CD4-positive, alpha-beta T cell treated with Interleukin-4 for 1 hour (primary cell): ENCODE measurements at places on chromosomes 1 and 21.

DNA sequence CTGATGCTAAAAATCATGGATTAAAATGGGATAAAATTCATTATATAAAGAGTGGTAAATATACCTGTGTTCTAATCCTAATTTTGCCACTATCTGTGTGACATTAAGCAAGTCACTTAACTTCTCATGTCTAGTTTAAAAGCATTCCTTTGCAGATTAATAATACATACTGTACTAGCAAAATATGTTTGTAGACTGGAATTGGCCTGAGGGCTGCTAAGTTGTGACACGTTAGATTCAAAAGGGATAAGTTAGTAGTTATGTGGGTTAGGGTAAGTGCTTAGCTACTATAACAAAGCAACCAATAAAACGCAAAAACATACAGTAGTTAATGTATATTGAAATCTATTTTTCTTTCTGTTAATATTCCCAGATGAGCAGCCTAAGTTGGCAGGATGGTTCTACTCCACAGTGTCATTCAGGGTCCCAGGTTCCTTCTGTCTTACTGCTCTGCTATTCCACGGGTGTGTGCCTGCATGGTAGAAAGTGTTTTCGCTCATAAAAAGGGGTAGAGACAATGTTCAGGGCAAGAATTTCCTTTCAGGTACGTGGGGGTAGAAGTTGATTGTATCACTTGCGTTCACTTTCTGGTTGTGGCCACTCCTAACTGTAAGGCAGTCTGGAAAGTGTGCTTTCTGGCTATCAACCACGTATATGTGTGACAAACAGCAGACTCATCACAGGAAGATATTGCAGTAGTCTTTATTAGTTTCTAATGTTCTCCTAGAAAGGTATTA lies 239.8 kb downstream of the NFIA start:
- no peak for DNase-seq

GRCh38 chr1:11981378-11982009 lies 1.2 kb downstream of the MFN2 start:
- DNase-seq: no peak

DNA sequence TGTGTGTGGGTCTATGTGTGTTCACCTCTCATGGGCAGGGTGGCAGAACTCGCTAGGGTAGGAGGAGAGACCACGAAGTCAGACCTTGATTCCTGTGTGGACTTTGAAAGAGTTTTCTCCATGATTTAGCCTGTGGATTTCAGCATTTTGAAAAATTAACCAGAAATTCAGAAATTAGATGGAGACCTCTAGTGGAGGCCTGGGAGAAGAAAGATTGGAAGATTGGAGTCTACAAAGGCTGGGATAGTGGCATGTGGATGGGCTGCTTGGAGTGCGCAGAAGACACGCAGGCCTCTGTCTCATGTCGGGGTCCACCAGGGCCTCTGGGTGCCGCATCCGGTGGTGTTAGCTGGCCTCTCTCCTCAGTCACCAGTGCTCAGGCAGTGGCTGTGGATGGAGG lies 18.9 kb upstream of the IGSF5 start:
- no peak for DNase-seq

DNA sequence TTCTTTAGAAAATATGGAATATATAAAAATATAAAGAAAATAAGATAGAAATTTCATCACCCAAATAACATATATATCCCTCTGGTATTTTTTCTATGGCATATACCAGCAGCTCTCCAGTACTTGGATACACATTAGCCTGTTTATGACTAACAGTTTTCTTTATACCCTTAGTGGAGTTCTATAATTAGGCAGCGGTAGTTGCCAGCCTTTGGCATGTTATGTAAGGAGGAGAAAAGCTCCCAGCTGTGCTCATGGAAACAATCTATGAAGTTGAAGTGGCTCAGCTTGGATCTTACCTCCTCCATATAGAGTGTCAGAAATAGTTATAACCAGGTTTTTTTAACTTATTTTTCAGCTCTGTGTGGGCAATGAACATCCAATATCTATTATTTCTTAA lies 1636.8 kb downstream of the AMY1C start:
- no peak for DNase-seq

DNA sequence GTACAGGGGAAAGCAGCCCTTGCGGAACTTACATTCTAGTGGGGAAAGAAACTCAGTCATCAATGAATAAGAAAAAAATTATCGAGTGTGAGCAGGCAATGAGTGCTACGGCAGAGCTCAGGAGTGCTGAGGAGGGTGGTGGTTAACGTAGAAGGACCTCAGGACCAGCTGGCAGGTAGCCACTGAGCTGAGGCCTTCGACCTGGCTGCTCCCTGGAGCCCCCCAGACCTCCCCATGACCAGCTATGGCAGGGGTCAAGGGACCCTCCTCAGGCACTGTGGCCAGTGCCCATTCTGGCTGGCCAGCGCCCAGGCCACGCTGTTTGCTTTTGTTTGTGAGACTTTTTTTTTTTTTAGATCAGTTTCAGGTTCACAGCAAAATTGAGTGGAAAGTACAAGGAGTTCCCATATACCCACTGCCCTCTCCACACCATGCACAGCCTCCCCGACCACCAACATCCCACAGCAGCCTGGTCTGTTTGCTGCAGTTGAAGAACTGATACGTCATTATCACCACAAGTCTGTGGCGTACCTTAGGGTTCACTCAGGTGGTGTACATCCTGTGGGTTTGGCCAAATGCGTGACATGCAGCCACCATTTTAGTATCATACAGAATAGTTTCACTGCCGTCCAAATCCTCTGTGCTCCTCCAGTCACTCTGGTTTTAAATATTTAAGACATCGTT lies 11.8 kb upstream of the TTC22 start:
- no peak for DNase-seq

- DNase-seq: no peak
Observed at GRCh38 chr1:197150336-197151005, 4.0 kb upstream of the ASPM start.

DNA sequence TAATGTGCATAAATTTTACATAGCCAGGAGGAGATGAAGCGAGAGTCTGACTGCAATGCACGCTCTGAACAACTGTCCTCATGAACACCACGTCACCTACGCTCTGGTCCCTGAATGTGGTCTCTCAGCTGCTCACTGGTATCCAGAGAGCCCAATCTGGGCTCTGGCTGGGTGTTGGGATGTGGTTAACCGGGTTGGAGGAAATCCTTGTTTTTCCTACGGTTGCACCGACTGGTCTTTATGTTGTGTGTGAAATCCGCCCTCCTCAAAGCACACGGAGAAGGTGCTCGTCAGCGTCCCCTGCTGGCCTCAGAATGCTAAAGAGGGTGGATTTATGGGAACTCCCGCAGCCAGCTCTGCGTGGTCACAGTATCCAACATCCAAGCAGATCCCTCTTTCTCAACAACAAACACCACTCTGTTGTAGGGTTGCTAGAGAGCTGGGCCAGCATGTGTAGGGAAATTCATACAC lies 51.8 kb upstream of the FAM89A start:
- peak; percentile 30 for DNase-seq

DNA sequence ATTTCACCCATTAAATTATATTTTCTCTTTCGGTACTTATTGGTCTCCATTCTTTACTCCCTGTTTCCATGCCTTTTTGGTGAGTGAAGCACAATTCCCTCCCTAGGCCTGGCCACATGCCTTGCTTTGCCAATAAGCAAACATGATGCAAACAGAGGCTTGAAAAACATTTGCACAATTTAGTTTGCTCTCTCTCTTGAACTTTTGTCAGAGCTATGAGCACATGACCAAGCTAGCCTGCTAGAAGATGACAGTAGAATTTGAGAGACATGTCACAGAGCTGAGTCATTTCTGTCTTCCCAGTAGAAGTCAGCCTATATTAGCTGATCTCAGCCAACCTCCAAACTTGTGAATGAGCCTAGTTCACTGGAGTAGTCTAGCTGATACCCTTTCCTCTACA lies 24.6 kb downstream of the ANGPTL3 start:
- DNase-seq: no peak

- DNase-seq: no peak
Observed at GRCh38 chr1:225319871-225320270, 108.0 kb downstream of the LBR start.

DNA sequence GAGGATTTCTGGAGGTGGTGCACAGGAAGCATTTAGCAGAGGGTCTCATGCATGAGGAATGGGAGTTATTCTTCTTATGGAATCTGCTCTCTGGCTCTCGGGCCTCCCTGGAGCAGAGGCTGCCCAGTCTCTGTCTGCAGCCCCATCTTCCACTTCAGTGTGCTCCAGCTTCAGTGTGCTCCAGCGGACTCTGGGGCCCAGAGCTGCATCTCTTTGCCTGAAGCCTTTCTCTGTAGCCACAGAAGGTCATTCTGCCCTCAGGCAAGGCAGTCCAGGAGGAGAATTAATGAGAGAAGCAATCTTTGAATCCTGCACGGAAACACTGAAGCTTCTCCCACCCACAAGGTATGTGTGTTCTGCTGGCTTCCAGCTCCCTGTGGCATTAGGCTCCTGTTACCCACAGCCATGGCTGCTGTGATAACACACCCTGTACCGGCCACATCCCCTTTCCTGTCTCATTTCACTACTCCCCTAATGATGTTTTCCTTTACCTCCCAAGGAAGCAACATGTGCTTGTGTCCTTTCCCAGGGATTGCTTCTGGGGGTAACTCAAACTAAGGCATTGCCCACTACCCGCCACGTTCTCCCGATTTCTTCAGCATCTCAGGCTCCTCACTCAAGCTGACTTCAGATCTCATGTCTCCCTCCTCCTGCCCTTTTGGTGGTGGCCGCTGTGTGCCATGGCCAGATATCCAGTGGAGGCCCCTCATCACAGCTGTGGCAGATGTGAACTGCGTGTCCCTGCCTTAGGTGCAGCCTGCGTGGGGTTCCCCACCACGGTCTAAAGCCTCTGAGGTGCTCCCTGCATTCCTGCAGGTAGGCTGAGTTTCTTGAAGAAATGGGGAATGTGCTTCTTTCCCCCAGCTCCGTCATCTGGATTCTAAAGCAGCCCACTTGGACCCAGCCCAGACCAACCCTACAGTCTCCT lies 181.2 kb upstream of the GALNT2 start:
- no peak for DNase-seq

GRCh38 chr1:7549277-7550161 lies 221.6 kb upstream of the VAMP3 start:
- DNase-seq: no peak

DNA sequence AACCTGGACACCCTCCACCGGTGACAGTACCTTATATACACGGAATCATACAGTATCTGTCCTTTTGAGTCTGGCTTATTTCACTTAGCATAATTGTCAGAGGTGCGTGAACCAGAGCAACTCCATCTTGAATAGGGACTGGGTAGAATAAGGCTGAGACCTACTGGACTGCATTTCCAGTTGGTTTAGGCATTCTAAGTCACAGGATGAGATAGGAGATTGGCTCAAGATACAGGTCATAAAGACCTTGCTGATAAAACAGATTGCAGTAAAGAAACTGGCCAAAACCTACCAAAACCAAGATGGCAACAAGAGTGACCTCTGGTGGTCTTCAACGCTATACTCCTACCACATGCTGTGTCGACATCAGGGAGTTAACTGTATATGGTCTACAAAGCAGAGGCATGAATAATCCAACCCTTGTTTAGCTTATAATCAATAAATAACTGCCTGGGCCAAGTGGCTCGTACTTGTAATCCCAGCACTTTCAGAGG lies 1.4 kb upstream of the FDPS start:
- peak; percentile 30 for DNase-seq

DNA sequence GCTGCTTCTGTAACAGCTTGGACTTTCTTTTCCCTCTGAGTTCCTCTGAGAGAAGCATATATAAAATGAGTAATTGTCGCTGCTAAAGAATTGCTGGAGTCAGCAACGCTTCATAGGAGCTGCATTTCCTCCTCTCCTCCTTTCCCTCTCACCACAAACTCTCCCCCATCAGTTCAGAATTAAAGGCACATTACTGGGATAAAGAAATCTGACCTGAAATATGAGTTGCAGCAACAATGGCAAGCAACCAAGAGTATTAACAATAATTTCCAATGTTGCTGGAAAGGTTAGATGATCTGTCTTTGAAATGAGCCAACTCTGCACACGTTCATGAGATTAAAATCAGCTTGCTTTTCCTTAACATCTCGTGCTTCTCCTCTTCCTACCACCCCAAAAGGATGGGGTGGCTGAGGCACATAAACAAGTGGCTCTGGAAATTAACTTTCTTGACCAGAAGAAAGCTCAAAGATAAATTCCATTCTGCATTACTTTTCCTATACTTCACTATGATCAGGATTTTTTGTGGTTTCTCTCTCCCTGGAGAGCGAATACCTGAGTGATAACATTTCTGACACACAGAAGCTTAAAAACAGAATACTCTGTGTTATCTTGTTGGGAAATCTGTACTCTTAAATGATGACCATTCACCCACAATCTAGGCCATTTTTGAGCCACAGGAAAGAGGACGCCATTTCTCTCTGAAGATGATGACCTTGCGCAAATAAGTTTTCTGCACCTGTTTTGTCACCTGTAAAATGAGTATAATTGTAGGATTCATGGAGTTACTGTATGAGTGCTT lies 90.2 kb downstream of the TGFBR3 start:
- no peak for DNase-seq

DNA sequence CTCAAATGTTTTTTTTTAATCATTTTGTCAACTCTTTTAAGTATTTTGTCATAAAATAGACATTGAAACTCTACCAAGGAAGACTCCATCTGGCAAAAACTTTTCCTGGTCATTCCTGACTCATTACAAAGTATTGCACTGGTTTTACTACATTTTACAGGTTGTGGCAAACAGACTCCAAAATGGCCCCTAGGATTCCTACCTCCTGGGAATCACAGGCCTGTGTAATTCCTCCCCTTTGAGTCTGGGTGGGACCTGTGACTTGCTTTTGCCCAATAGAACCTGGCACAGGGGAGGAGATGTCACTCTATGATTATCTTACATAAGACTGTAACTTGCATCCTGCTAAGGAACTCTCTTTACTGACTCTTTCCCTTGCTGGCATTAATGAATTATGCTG lies 123.6 kb upstream of the KCNJ6 start:
- no peak for DNase-seq

DNA sequence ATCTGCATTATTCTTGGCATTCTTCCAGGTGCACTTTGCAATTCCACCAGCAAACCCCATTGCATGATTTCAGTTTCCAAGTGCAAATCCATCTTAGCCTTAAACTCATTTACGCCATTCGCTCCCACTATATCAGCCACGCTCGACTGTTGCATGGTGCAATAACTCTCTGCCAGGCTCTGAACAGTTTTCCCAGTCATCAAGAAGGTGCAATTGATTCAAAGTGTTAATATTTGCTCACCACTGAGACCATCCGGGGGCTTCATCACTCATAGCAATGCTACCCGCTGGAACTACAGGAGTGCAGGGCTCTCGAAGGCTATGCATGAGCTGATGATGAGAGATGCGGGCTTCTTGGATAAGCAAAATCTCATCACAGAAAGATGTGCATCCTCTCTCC lies 488.2 kb downstream of the OMA1 start:
- no peak for DNase-seq

DNA sequence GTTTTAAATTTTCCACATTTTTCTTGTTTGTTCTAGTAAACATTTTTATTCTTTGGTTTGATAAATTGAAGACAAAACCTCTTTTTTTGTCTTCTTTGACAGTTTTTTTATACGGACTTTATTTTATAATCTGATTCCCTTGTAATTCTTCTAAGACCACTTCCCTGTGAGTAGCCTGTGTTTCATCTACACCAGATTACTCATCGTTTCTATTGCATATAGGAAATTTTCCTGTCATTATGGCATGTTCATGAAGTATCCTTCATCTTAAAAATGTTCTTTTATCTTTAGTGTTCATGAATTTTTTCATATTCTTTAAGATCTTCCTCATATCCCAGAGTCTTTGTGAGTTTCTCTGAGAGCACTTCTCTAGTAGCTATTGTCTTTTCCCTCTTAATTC lies 109.8 kb downstream of the USP25 start:
- no peak for DNase-seq

- DNase-seq: no peak
Observed at GRCh38 chr1:44701141-44701573, 26.6 kb downstream of the ARMH1 start.

- DNase-seq: no peak
Observed at GRCh38 chr1:160093624-160094290, 4.7 kb downstream of the IGSF8 start.
